ENCODE measurements at places on chromosomes 1 and 21.

DNA sequence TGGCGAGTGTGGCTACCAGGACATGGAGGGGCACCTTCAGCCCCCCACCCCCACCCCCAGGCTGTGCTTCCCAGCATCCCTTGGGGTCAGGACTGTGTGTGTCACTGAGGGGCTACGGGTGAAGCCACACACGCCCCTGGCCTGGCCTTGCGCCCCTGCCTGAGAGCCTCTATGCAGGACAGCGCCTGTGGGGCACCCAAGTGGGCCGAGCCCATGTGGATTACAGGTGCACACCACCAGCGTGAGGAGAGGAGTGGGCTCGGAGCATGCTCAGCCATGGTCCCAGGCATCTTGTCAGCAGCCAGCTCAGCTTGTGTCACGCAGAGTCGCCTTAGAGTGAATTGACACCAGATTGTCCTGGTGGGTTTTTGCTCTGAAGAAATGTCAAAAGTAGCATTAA lies 27.9 kb downstream of the FAAP20 start:
- no peak for DNase-seq

DNA sequence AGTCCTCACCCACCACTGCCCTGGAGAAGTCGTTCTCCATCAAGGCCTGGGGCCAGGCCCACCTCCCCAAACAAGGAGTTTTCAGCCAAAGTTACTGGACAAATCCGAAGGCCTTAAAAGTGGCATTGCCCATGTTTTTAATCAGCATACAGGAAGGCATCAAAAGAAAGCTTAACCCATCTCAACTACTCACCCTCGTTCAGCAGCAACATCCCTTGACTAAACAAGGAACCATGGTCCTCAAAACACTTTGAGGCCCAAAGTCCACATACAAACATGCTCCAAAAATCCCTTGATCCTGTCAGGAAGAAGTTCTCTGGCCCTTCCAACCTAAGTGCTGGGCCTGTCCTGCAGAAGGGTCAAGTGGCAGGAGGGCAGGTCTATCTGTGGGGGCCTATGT lies 1.6 kb downstream of the CAPZB start:
- DNase-seq = no peak

- DNase-seq = no peak
These were observed 238.0 kb downstream of the NTNG1 start for GRCh38 chr1:107378866-107379265.

- peak; percentile 6 for DNase-seq
These were observed 114.5 kb upstream of the C1orf21 start for GRCh38 chr1:184272175-184272866.

DNA sequence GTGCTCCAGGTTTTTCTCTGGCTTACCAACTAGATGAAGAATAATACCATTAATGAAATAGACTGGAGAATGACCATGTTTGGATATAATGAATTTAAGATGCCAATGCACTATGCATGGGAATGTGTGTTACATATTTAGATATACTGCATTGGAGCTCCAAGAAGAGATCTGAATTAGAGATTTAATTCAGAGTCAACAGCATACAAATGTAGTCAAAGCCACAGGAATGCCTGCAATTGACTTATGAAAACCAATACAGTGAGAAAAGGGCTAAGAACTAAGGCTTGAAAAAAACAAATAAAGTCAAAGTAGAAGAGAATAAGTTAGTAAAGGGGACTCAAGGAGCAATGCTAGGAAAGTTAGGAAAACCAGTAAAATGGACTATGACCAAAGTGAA lies 59.1 kb downstream of the USP24 start:
- no peak for DNase-seq

DNA sequence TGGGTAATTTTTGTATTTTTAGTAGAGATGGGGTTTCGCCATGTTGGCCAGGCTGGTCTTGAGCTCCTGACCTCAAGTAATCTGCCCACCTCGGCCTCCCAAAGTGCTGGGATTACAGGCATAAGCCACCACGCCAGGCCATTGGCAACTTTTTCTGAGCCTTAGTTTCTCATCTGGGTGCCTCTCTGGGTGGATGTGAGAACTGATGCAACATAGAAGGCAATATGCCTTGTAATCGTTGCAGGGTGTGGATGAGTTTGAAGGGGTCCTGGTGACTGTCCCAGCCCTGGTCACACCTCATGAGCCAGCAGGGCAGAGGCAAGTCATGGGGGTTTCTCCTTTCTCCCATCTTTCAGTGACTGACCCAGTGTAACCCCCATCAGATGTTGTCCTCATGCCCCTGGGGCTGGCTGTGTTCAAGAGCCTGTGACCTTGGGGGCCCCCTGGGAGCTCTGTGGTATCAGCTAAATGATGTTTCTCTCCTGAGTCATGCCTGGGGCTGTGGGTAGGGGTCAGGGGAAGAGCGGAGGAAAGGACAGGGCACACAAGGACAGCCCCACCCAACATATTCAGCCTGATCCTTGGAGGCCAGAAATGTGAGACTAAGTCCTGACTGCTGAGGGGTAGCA lies 3.6 kb downstream of the COL9A2 start:
- DNase-seq = no peak

DNA sequence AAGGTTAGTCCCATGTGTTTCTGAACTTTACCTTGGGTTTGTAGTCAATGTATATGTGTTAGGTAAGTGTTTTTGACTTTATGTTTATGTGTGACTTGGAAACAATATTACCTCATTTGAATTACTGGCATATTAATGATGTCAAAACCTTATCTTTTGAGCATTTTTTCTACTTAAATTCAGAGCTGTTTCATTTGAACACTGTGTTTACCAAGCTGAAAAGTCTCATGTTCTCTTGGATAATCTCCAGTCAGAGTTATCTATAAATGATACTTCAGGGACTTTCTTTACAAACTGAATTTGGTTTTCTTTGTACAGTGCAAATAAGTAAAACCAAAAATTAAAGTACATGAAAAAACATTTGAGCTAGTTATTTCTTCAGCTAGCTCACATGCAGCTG lies 30.0 kb downstream of the ADAMTS1 start:
- no peak for DNase-seq

GRCh38 chr1:60833173-60833572 lies 249.2 kb upstream of the NFIA start:
- no peak for DNase-seq

- no peak for DNase-seq
These were observed 55.7 kb downstream of the PCSK9 start for GRCh38 chr1:55095095-55095494.

DNA sequence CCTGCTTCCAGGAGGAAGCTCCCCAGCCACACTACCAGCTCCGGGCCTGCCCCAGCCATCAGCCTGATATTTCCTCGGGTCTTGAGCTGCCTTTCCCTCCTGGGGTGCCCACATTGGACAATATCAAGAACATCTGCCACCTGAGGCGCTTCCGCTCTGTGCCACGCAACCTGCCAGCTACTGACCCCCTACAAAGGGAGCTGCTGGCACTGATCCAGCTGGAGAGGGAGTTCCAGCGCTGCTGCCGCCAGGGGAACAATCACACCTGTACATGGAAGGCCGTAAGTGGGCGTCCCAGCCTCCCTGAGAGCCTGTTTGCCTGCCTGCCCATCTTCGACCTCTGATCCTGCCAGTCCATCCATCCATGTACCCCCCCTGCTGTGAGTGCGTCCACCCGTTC lies 3.6 kb downstream of the ECM1 start:
- DNase-seq = no peak
